Central memory CD8-positive, alpha-beta T cell (primary cell): ENCODE measurements at places on chromosomes 1 and 21.

DNA sequence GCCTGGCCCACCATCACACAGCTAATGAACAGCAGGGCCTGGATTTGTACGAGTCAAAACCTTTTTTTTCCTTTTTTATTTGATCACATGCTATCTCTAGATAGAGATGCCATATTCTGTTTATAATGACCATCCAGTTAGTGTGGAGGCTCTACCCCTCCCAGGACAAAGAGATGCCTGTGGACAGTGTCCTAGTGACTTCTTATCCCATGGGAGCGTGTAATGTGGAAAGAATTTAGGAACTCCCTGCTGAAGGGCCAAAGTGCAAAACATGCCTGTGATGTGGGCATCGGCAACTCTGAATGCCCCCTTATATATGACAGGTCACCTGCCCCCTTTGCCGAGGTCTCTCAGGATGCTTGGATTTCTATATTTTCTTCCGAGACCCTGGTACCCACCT is 292.2 kb downstream of the RRAGC start:
- no peak for DNase-seq

DNA sequence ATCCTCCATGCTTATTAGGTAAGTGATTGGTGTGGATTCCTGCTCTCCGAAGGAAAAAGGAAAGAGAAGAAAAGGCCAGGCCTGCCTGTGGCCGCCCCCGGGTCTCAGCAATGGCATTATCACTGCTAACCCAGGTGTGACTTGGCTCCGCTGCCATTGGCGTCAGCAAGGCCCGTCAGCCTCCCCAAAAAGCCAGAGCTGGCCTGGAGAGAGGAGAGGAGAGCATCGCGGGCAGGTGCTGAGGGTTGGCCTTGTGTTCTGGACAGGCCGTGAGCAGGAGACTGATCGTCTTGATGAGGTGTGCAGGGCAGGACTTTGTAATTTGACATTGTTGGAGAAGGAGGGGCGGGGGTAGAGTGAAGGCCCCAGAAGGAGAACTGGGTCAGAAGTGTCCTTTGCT is 186.4 kb downstream of the CAMTA1 start:
- no peak for DNase-seq

DNA sequence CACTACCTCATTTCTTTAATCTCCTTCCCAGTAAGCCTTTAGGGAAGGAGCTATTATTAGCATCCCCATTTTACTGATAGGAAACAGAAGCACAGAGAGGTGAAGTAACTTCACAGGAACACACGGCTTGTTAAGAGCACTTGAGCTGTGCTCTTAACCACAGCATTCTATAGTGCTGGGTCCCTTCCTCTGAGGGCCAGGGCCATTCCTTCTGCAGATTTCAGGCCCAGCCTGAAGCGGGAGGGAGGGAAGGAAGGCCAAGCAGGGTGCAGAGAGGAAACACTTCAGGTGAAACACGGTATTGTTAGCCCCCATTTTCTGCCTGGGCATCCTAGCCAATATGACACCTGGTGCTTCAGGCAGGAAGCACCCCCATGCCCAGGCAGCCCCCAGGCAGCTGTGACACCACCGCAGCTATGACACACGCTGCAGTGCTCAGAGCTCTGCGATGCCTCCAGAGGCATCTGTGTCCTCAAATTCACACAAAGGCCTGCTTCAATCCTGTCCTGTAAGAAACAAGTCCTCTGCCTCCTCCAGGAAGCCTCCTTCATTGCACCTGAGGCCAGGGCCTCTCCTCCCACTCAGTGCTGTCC is 4.5 kb upstream of the EXTL1 start:
- DNase-seq = no peak

- no peak for DNase-seq
These were observed 14.4 kb downstream of the ELAVL4 start for GRCh38 chr1:50123071-50123470.

GRCh38 chr1:88169939-88170338 is 514.1 kb upstream of the PKN2 start:
- no peak for DNase-seq

DNA sequence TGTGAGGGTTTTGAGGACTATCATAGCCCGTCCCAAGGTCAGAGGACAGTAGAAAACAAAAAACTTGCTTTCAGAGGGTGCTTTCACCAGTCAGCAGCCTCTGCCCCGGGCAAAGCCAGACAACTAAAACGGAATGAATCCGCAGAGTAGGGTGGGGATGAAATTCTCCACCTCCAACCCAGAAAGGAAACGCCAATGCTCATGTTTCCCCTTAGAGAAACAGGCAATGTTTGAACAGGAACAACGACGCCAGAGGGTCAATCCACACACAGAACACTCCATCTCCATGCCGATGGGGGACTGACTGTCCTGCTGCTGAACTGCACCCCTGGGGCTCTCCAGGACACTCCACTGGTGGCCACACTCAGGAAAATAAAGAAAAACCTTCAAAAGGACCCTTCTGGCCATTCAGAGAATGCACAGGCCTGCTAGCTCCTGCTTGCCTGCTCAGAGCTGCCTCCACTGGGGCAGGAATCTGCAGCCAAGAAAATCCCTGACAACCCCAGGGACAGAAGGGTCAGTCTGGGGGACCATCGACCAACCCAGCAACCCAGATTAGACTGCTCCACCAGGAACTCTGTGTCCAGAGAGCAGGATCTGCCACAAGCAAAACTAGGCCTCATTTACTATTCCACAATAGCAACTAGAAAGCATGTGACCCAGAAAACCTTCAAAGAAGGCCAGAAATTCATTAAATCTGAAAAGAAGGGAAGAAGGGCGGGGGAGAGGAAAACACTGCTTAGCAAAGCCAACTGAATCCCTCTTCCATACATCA is 116.0 kb downstream of the TOMM20 start:
- DNase-seq = no peak

DNA sequence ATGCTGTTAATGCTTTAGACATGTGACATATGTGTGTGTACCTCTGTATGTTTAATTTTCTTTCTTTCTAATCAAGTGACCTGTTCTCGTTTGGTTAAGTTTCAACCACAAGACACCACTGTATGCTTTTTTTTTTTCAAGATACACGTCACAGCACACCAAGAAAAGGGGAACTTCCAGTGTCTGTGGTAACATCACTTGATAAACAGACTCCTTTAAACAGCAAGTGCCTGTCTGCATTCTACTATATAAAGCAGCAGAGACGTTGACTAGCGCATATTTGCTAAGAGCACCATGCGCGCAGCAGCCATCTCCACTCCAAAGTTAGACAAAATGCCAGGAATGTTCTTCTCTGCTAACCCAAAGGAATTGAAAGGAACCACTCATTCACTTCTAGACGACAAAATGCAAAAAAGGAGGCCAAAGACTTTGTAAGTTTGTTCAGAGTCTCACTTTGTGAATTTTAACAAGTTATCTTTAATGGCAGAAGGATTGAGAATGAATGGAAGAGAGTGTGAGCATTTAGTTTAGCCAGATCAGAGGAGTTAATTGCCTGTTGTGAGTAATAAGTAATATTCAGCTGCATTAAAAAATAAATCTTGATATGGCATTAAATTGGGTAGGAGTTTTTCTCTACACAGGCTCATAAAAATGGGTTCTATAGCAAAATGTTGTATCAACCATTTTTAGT is at the start of gene RGS1:
RGS1 (plus strand) TSS at position 275 of the 691 bp plus-strand sequence; CDS start at position 295, 20 bp downstream.
- peak; percentile 78 for DNase-seq

GRCh38 chr1:162458236-162458635 is 39.4 kb upstream of the UHMK1 start:
- DNase-seq = no peak
